Omental fat pad (tissue), 4 donors: ENCODE measurements at places on chromosomes 13 and 19. TPM values are rescaled to one million over a fixed set of nuclear protein-coding genes. Genes with fewer than 3 reads are reported as not detected.

- DNase-seq, result no peak
These were observed 11.1 kb downstream of the NAPA start for GRCh38 chr19:47503826-47504150.

GRCh38 chr19:13604902-13605586, 98.8 kb upstream of the CACNA1A start:
- no peak for DNase-seq

DNA sequence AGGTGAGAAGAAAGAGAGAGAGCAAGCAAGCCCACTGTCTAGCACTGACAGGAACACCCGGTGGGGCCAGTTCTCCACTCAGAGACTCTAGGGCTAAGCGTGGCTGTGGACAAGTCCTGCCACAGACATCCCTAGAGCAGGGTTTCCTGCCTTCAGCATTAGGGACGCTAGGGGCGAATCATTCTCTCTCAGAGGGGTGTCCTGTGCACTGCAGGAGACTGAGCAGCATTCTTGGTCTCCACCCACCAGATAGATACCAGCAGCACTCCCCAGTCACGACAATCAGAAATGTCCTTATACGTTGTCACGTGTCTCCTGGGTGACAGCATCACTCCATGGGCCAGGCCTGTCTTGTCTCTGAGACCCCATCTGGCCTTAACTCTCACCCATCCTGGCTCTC, 1.5 kb downstream of the OR10H1 start:
- DNase-seq, result no peak

DNA sequence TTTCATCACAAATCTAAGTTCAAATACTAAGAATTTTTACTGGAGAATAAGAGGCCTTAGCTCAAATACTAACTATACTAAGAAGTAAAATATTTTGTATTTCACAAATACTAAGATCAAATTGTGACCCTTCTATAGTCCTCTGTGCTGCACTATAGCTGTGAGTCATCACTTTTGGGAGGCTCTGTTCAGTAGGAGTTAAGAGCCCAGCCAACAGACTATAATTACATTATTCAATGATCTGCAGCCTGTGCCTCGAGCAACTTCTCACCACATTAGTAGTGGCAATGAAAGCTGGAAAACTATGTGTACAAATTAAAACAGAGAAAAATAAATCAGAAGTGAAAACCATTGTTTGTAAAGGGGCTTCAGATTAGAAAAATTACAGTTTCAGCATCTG, 147.3 kb upstream of the GPC6 start:
- DNase-seq, result no peak

DNA sequence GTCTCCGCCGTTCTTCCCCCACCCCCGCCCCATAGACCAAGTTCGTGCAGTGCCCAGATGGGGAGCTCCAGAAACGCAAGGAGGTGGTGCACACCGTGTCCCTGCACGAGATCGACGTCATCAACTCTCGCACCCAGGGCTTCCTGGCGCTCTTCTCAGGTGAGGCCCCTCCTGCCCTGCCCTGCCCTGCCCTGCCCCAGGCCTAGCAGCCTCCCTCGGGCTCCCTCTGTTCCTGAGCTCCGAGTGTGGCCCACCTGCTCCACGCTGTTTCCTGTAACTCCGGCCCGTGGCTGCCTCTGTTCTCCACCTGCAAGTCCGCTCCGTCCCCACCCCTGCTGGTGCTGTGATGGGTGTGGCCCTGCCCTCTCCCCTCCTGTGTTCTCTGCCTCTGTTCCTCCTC, 6.4 kb downstream of the LHB start:
- DNase-seq, result no peak

GRCh38 chr13:39847336-39847735, 191.9 kb downstream of the COG6 start:
- no peak for DNase-seq

DNA sequence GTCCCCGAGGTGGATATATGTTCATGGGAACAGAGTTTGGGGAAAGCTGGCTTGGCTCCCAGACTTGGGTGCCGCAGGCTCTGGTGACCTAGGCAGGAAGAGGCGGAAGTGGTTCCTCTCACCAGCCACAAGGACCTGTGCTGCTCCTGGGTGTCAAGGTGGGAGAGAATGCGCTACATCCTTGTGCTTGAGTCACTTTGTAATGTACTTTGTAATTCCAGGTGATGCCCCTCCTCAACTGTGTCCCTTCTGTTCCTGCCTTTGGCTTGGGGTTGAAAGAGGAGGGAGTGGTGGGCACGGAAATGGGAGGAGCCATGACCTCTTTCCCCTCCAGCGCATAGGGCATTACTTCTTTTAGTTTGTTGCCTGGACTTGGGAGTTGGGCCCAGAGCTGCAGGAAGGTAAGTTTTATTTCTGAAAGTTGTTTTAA, 10.9 kb downstream of the GARRE1 start:
- no peak for DNase-seq

ZNF837 gene
- total RNA-seq, result 1.5 TPM

PCCA gene
- total RNA-seq, result 61.6 TPM

NHLRC3 gene
- total RNA-seq, result 23.9 TPM

PSPN gene
- 0.47 TPM for total RNA-seq

TYK2 gene
- 75.4 TPM for total RNA-seq

PIK3R2 gene
- total RNA-seq, result 7.1 TPM

OR7A17 gene
- total RNA-seq, result not detected

SPTBN4 gene
- total RNA-seq, result 3.1 TPM
